ENCODE measurements at places on chromosomes 13 and 19. TPM values are rescaled to one million over a fixed set of nuclear protein-coding genes. Genes with fewer than 3 reads are reported as not detected.

CLDND2 gene
- 0.59 TPM for polyA plus RNA-seq

CD37 gene
- polyA plus RNA-seq, result 21.5 TPM

WTIP gene
- 20.9 TPM for polyA plus RNA-seq

C19orf73 gene
- polyA plus RNA-seq, result not detected

PINLYP gene
- 25.5 TPM for polyA plus RNA-seq

Data from ovary (tissue), 10 donors.